ENCODE measurements at places on chromosomes 2 and 18.

DNA sequence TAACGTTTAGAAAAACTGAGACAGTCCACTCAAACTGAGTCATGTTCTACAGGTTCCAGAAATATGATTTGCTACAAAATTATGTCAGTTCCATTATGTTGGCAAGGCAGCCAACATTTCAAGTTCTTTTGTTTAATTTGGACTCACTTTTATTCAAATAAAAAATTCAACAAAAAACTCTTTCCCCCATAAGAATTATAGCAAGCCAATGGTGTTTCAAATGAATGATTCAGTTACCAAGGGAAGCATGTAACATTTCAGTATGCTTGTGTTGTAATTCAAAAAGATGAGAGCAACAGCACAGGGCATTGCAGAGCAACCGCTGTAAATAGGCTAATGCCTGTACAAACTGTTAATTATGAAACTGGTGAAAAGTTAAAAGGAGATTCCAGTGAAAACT lies 140.8 kb downstream of the FIGN start:
- DNase-seq, result no peak

DNA sequence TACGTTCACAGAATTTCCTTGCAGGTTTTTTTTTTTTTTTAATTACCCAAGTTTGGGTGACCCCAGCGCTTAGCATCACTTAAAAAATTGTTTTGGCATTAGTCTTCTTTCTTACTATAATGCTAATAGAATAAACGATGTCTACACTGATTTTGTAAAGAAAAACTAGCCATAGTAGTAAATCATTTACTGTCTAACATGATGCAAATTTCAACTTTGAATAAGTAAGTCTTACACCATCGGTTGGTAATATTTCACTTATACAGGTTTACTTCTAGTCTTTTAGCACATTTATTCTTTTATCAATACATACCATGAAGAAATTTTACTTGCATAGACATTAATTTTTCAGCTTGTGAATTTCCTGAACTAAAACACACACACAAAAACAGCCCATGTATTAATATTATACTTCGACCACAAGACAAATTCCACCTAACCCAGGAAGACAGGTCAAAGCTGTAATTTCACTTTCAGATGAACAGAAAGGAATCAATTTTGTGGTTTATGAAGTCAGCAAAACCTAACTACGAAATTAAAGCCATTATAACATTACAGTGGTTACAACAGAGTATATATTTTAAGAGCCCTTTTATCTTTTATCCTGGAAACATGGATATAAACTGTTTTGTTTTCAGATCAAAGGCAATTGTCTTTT lies 1.9 kb downstream of the YES1 start:
- no peak for DNase-seq

- DNase-seq, result no peak
Observed at GRCh38 chr2:151946899-151947812, 118.9 kb upstream of the ARL5A start.

DNA sequence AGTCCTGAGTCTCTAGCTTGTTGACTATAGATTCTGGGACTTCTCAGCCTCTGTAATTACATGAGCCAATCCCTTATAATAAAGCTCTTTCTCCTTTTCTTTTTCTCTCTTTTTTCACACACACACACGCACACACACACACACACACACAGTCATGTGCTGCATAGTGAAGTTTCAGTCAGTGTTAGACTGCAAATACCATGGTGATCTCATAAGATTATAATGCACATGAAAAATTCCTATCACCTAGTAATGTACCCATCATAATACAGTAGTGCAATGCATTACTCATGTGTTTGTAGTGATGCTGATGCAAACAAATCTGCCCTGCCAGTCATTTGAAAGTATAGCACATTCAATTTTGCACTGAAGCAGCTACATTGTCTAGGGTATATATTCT lies 558.2 kb downstream of the SUCLG1 start:
- DNase-seq, result no peak

- no peak for DNase-seq
Observed at GRCh38 chr2:235868224-235868623, 300.0 kb downstream of the GBX2 start.

- DNase-seq, result no peak
Observed at GRCh38 chr2:159200498-159200897, 86.0 kb downstream of the WDSUB1 start.
